K562 (cell line): ENCODE measurements at places on chromosomes 11 and 22.

- H3K27ac ChIP-seq, result no peak overlapping the region
- no peaks in the 10 kb centered on the region for H3K27me3 ChIP-seq
- no peaks in the 10 kb centered on the region for H3K36me3 ChIP-seq
- no peaks in the 10 kb centered on the region; the same call in 2 of the 3 replicates for H3K4me1 ChIP-seq
Measured at GRCh38 chr11:1438967-1439330, 47.6 kb downstream of the MOB2 start.

- no peaks in the 10 kb centered on the region for H3K27me3 ChIP-seq
- H3K4me1 ChIP-seq, result no peaks in the 10 kb centered on the region
- no peak overlapping the region for H3K4me3 ChIP-seq
- no peak for DNase-seq
Measured at GRCh38 chr11:80694385-80694784, 1253.6 kb upstream of the TENM4 start.

GRCh38 chr11:47233989-47234668, 14.5 kb downstream of the ACP2 start:
- no peak overlapping the region for H3K27ac ChIP-seq
- peak; percentile 15 for DNase-seq
- H3K36me3 ChIP-seq, result peaks cover 13% of the 10 kb centered on the region; the same call in 2 of the 3 replicates
- no peaks in the 10 kb centered on the region for H3K27me3 ChIP-seq
- H3K4me1 ChIP-seq, result peaks cover 5% of the 10 kb centered on the region; the same call in 1 of the 3 replicates
- H3K4me3 ChIP-seq, result no peak overlapping the region

DNA sequence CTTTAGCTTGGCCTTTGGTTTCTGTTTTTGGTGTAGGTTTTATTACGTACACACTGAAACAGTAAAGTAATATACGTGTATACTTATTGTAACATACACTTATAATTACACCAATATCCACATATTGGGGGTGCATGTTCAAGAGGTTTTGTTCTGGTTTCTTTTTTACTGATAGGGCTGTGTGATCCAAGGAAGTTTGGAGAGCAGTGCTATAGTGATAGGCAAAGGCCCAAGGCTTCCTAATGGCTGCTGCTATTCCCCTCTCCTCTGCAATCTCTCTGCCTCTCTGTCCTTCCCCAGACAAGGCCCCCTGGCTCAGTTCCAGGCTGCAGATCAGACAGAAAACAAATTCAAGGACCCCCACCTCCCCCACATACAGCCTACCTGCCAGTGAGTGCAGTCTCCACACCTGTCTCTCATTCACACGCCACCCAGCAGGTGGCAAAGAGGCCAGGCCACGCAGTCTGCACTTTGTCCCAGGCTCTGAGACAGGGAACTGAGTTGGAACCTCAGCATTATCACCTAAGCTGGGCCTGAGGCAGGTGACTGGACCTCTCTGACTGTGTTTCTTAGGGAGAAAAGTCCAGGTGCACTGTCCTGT, 15.1 kb downstream of the TMEM184B start:
- no peak overlapping the region for H3K4me3 ChIP-seq
- no peak for DNase-seq
- H3K4me1 ChIP-seq, result peaks cover 18% of the 10 kb centered on the region
- H3K27me3 ChIP-seq, result no peaks in the 10 kb centered on the region
- H3K36me3 ChIP-seq, result no peaks in the 10 kb centered on the region; the same call in 2 of the 3 replicates

- H3K27me3 ChIP-seq, result no peaks in the 10 kb centered on the region
- DNase-seq, result no peak
- H3K4me3 ChIP-seq, result no peak overlapping the region
- H3K36me3 ChIP-seq, result no peaks in the 10 kb centered on the region
- no peak overlapping the region for H3K27ac ChIP-seq
Measured at GRCh38 chr11:128704517-128704916, 10.6 kb downstream of the FLI1 start.

GRCh38 chr11:111912535-111912934, at the start of gene HSPB2:
Gene HSPB2, plus strand, starts transcription at chr11:111912734. Its CDS starts 96 bp downstream, at chr11:111912830.
- no peak within 1 kb of the TSS for H3K4me3 ChIP-seq
- H3K27me3 ChIP-seq, result no peaks in the 10 kb centered on the region
- peaks cover 35% of the 10 kb centered on the region; the same call in 2 of the 3 replicates for H3K4me1 ChIP-seq

GRCh38 chr11:85096939-85097338, 530.2 kb downstream of the DLG2 start:
- no peak overlapping the region for H3K4me3 ChIP-seq
- no peaks in the 10 kb centered on the region for H3K4me1 ChIP-seq
- no peak for DNase-seq
- no peaks in the 10 kb centered on the region for H3K27me3 ChIP-seq
- H3K36me3 ChIP-seq, result no peaks in the 10 kb centered on the region

GRCh38 chr11:77410076-77410827, 63.6 kb downstream of the PAK1 start:
- H3K4me3 ChIP-seq, result no peak overlapping the region
- H3K4me1 ChIP-seq, result peaks cover 9% of the 10 kb centered on the region
- H3K27me3 ChIP-seq, result peaks cover 22% of the 10 kb centered on the region
- DNase-seq, result no peak
- H3K27ac ChIP-seq, result no peak overlapping the region

GRCh38 chr11:29351301-29351873, 665.4 kb downstream of the KCNA4 start:
- no peak overlapping the region for H3K4me3 ChIP-seq
- no peak for DNase-seq
- no peaks in the 10 kb centered on the region for H3K27me3 ChIP-seq
- no peaks in the 10 kb centered on the region for H3K4me1 ChIP-seq

- peak within 1 kb of the TSS; percentile 9 for H3K4me3 ChIP-seq
- DNase-seq, result peak; percentile 66
- H3K36me3 ChIP-seq, result no peaks in the 10 kb centered on the region
- H3K4me1 ChIP-seq, result peaks cover 11% of the 10 kb centered on the region
Measured at GRCh38 chr11:7020183-7020917, at the start of the genes NLRP14 and ZNF214. Gene NLRP14, plus strand, starts transcription at chr11:7020479. Its CDS starts 18,108 bp downstream, at chr11:7038587. Gene ZNF214, minus strand, starts transcription at chr11:7020346. Its CDS starts 17,511 bp downstream, at chr11:7002835.

DNA sequence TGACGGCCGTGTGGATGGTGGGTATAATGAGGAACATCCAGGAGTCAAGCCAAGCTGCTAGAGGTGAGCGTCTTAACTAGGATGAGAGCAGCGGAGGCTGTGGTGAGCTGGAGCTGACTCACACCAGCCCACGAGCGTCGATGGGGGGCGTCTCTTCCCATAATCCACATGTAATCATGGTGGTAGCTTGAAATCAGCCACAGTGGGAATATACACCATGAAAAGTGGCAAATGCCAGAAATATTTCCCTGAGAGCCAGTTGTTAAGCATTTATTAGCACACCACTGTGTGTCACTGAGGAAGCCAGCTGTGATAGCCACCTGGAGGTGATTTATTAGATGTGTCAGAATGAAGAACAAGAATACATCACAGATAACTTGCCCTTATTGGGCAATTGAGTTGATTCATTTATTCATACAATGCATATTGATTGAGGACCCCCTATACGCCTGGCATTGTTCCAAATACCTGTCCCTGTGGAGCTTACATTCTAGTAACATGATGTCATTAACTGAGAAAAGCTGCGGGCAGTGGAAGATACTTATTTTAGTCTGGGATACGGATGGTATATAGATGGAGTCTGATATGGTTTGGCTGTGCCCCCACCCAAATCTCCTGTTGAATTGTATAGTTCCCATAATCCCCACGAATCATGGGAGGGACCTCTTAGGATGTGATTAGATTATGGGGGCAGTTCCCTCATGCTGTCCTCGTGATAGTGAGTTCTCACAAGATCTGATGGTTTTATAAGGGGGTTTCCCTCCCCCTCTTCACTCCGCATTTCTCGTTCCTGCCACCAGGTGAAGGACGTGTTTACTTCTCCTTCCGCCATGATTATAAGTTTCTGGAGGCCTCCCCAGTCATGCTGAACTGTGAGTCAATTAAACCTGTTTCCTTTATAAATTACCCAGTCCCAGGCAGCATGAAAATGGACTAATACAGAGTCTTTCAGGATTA, 473.4 kb downstream of the METTL15 start:
- no peaks in the 10 kb centered on the region for H3K36me3 ChIP-seq
- H3K27ac ChIP-seq, result no peak overlapping the region
- H3K27me3 ChIP-seq, result no peaks in the 10 kb centered on the region
- H3K4me3 ChIP-seq, result no peak overlapping the region

DNA sequence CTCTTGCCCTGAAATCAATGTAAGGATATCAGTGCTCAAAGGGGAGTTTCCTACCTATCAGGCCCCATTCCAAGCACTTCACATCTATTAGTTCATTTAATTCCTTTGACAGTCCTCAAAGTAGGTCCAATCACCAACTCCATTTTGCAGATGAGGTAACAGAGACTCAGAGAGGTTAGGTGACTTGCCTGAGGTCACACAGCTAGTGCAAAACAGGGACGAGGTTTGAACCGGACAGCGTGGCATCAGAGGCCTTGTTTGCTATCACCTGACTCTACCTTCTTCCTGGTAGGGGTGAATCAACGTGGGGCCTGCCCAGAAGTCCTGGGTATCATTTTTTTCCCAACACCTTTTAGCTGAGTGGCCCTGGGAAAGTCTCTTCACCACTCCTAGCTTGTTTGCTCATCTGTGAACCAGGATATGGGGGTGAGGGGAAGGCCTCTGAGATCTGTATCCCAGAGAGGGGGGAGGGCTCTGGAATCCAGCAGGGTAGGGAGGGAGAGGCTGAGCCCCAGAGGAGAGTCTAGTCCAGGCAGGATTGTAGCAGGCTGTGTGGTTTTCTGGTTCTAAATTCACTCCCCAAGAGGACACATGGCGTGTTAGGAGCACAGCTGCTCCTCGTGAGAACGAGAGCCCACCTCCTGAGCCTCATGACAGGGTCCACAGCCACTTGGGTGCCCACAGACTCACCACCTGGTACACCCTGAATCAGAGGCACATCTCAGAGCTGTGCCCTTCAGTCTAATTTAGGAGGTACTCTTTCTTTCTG, 174.7 kb downstream of the MN1 start:
- H3K4me1 ChIP-seq, result no peaks in the 10 kb centered on the region; the same call in 2 of the 3 replicates
- no peaks in the 10 kb centered on the region for H3K36me3 ChIP-seq
- H3K4me3 ChIP-seq, result no peak overlapping the region
- no peak overlapping the region for H3K27ac ChIP-seq

GRCh38 chr11:75246006-75246670, 5.6 kb downstream of the TPBGL start:
- no peak overlapping the region for H3K27ac ChIP-seq
- no peaks in the 10 kb centered on the region for H3K36me3 ChIP-seq
- peaks cover 21% of the 10 kb centered on the region for H3K27me3 ChIP-seq
- peaks cover 14% of the 10 kb centered on the region for H3K4me1 ChIP-seq

DNA sequence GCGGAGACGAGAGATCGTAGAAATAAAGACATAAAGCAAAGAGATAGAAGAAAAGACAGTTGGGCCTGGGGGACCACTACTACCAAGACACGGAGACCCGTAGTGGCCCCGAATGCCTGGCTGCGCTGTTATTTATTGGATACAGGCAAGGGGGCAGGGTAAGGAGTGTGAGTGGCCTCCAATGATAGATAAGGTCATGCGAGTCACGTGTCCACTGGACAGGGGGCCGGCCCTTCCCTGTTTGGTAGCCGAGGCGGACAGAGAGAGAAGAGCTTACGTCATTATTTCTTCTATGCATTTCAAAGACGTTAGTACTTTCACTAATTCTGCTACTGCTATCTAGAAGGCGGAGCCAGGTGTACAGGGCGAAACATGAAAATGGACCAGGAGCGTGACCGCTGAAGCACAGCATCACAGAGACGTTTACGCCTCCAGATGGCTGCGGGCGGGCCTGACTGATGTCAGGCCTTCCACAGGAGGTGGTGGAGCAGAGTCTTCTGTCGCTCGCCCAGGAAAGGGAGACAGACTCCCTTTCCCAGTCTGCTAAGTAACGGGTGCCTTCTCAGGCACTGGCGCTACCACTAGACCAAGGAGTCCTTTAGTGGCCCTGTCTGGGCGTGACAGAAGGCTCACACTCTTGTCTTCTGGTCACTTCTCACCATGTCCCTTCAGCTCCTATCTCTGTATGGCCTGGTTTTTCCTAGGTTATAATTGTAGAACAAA, 24.8 kb downstream of the PPP6R2 start:
- DNase-seq, result no peak
- H3K4me3 ChIP-seq, result no peak overlapping the region
- H3K4me1 ChIP-seq, result no peaks in the 10 kb centered on the region
- H3K27ac ChIP-seq, result no peak overlapping the region
- H3K36me3 ChIP-seq, result peaks cover 33% of the 10 kb centered on the region; the same call in 2 of the 3 replicates
- H3K27me3 ChIP-seq, result no peaks in the 10 kb centered on the region

- peaks cover 5% of the 10 kb centered on the region; the same call in 1 of the 3 replicates for H3K27me3 ChIP-seq
- no peaks in the 10 kb centered on the region for H3K4me1 ChIP-seq
- H3K27ac ChIP-seq, result no peak overlapping the region
- H3K4me3 ChIP-seq, result no peak overlapping the region
- no peaks in the 10 kb centered on the region for H3K36me3 ChIP-seq
- no peak for DNase-seq
Measured at GRCh38 chr11:65826984-65827735, 6.6 kb upstream of the SNX32 start.

DNA sequence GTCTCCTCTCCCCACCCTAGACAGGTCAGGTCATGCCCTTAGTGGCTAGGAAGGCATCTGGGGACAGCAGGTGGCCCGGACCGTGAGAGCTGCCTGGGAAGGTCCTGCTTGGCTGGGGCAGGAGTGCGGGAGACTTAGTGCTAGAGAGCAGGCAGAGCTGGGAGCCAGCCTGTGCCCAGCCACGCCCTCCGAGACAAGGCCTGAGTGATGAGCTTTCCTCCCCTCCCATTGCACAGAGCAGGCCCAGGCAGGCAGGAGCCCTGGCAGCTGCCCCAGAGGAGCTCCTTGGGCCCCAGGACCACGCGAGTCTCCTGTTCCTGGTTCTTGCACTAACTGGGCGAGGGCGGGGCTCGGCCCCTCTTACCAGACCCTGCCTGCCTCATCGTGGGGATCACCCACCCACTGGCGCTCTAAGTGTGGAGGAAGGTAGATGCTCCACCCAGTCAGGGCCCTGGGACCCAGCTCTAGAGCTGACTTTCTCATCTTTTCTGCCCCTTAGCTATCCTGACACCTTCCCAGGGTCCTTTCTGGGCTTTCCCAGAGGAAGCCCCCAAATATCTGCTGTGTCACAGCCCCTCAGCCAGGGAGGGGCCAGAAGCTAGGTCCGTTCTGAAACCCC, 44.9 kb downstream of the MACROD1 start:
- DNase-seq, result no peak
- no peaks in the 10 kb centered on the region for H3K36me3 ChIP-seq
- no peak overlapping the region for H3K4me3 ChIP-seq
- peaks cover 23% of the 10 kb centered on the region; the same call in 1 of the 2 replicates for H3K4me1 ChIP-seq
- no peak overlapping the region for H3K27ac ChIP-seq

- H3K27ac ChIP-seq, result no peak overlapping the region
- no peaks in the 10 kb centered on the region for H3K36me3 ChIP-seq
- H3K4me1 ChIP-seq, result no peaks in the 10 kb centered on the region
- no peak for DNase-seq
- H3K4me3 ChIP-seq, result no peak overlapping the region
- H3K27me3 ChIP-seq, result no peaks in the 10 kb centered on the region
Measured at GRCh38 chr11:82082976-82083375, 650.7 kb downstream of the FAM181B start.

DNA sequence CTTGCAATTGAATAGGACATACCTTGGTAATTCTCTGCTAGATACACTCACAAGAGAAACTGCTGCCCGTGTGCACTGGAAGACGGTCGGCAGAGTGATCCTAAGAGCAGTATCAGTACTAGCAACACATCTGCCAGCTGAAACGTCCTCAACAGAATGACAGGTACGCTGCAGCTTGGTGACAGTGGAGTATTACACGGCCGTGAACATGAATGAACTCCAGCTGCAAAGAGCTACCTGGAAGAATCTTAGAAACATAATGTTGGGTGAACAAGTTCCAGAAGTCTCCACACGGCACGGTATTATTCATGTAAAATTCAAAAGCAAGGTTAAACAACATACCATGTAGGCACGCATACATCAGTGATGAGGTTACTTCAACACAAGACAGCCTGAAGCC, 44.4 kb downstream of the TPCN2 start:
- no peak for DNase-seq
- no peaks in the 10 kb centered on the region for H3K4me1 ChIP-seq
- peaks cover 37% of the 10 kb centered on the region for H3K27me3 ChIP-seq

GRCh38 chr11:134363161-134363560, 31.4 kb downstream of the GLB1L2 start:
- H3K27ac ChIP-seq, result no peak overlapping the region
- H3K36me3 ChIP-seq, result no peaks in the 10 kb centered on the region
- no peaks in the 10 kb centered on the region for H3K27me3 ChIP-seq
- DNase-seq, result no peak
- no peak overlapping the region for H3K4me3 ChIP-seq
- no peaks in the 10 kb centered on the region; the same call in 2 of the 3 replicates for H3K4me1 ChIP-seq
